RKO (cell line): ENCODE measurements at places on chromosomes 12 and 14.

DNA sequence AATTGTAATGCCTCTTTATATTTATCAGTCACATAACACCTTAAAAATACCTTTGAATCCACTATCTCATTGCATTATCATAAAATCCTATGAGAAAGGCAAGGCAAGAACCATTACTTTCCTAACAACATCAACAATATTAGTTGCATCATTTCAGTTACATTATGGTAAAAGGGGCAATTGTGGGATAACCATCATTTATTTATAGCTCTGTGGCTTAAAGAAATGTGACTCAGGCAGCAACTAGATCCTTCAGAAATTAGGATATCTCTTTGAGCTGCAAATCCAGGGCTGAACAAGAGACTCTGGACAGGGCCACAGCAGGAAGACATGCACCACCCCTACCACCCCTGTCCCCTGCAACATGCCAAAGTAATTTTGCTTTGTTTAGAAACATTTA lies 36.4 kb downstream of the EPS8 start:
- no peak for DNase-seq

DNA sequence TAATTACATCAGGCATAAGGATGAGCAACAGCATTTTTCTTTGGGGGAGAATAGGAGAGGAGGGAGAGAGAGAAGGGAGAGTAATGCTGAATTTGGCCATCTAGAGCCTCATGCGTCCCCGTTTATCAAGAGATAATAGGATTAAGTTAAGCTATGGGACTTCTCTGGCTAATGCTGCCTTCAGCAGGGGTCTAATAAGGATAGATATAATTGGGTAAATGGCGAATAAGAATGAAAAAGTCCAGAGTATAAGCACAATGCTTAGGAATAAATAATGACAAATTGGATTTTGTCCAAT lies 470.0 kb downstream of the EGLN3 start:
- no peak for DNase-seq

DNA sequence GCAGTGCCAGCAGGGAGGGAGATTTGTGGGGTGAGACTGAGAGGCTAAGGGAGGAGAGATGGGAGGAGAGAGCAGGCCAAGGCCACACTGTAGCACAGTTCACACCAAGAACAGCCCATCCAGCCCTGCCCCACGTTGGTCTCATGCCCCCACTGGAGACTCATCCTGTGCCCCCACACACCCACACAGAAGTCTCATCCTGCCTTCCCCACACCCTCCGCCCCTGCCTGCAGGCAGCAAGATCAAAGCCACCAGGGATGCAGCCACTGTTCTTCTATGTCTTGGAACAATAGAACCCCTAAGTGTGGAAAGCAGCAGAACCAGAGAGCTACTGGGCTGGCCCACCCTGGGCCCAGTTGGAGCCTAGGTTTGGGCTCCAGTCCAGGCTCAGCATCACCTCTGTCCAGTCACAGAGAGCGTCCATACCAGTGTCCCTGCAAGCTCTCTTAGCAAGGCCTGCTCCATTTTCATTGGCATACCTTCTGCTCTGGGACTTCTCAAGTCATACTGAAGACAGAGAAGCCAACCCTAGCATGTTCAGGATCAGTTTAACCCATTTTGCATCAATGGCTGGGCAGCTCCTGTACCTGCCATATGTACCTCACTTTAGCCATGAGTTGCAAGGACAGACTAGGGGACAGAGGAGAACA lies 31.7 kb upstream of the HDAC7 start:
- DNase-seq: no peak

DNA sequence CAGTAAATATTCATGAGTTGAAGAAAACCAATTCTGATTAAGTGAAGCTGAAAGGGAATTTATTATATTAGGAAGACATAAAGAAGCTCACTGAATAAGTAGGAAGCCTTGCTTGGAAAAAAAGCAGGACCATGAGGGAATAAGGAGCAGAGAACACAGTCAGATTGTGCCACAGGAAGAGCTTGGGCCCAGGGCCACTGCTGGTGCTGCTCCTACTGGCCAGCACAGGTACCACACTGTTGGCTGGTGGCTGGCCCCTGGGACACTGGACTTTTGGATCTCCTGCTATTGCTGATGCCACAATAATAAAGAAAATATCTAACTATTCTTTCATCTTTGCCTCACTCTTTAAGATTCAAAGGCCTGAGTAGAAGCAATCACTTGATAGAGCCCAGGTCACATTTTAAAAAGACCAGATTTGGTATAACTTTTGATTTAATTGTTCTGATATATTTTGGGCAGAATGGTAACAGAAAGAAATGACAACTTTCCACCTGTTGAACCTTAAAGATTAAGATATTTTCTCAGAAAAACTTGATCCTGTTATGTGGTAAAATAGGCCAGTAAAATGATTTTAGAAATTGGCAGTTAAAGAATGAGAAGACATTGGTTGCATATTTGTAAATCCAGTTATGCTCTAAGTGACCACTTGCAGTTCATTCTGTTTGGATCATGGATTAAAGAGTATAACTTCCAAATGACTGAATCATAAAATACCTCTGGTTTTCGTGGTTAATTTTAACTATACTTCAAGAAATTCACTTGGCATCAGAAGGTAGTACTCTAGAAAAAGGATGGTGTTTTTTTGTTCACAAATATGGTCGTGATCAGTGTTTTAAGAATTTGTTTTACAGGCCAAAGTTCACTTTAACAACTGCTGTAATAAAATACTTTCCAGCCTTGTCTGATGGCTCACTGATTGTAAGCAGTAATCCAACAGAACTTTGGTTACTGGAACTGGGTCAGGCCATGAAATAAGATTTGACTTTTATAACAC lies 68.3 kb downstream of the DERA start:
- peak; percentile 42 for DNase-seq

DNA sequence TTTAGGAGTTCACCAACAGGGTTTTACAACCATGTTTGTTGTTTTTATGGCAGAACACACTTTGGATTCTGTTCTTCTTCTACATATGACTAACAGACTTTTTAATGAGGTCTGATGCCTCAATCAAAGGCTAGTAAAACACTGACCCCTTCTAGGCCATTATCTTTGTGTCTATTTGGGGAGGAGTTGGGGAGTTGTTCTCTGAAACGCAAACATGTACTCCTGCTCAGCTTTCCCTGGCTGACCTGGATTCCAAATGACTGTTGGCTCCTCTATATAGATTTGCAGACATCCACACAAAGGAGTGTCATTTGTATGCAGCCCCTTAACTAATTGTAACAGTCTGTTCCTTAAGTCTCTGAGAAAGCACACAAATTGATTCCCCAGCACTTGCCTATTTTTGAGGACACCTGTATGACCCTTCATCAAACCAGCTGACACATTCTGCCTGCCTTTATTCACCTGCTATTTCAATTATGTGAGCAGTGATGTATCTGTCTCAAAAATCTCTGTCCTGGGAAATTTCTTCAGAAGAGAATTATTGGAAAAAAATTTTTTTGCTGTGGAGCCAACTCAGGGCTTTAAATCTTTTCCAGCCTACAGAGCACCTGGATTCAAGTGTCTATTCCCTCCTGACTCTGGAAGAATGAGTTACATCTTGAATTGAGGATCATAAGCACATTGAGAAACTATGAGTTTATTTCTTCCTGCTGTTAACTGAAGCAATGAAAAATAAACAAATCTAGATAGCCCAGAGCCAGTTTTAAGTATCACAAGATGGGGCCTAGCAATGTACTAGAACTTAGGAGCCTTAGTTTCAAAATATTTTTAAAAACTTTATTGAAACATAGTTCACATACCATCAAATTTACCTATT lies 417.2 kb downstream of the RAD51B start:
- DNase-seq: no peak

DNA sequence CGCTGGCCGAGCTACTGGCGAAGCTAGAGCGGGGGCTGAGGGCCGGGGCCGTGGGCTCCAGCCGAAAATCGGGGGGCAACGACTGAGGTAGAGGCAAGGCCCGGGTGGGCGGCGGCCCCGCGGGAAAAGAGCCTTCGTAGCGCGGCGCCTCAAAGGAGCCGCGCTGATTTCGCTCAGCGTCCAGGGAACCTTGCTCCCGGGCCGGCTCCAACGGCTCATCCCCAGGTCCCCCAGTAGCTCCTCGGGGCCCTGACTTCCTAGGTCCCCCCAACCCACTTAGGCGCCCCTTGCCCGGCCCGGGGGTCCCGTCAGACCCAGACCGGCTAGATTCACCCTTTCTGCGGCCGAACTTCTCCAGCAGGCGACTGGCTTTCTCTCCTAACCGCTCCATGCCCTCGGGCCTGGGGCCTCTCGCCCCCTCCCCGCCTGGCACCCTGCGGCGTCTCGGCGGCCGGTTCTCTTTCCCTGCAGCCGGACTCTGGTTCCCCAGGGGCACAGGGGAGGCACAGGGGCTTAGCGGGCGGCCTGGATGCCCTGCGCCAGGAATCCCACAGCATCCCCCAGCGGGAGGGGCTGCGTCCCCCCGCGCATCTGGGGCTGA lies 375 bp downstream of the AJUBA start:
- no peak for DNase-seq

DNA sequence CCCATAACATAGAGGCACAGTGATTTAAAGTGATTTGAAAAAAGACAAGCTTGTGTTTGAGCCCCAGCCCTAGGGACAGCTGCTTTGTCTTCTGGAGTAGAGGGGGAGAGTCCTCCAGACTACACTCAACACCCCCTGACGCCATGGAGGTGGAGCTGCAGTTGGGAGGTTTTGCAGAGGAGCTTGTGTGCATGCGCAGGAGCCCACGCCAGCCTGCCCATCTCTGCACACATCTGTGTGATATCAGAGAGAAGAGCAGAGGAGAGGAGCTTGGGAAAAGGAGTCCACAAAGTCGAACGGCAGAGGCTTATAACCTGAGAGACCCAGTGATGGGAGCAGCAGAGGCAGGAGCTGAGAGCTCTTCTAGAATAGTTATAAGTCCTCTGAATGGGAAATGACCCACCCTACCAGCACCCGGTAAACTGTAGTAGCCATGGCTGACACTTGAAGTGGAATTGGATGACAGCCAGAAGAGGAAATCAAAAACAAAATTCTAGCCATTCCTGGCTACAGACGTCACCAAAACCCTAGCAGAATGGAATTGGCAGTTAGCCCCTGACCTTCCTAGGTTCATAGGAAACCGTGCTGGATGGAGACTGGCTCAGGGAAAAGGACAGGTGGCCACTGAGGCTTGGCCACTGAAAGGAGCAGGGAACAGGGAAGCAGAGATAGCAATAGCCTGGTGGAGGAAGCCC lies 185.1 kb upstream of the VASH1 start:
- DNase-seq: no peak

- no peak for DNase-seq
Observed at GRCh38 chr12:101826766-101827368, 3.9 kb downstream of the GNPTAB start.

DNA sequence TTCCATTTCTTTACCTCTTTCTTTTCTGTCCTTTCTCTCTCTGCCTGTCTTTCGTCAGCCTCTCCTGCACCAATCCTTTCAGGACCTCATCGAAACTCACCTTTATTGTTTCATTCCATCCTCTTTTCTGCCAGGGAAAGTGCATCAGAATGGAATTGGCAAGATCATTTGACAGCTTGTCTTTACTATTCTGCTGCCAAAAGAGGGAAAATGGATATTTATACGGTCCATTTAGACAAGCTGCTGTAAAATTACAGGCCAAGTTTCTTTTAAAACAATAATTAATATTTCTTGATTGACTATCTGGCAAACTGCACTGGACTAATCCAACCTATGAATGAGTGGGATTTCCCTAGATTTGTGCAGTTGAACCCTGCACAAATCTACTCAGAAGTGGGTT lies 7.6 kb upstream of the SRGAP1 start:
- DNase-seq: no peak

- DNase-seq: no peak
Observed at GRCh38 chr14:103003850-103004249, 53.5 kb downstream of the CDC42BPB start.

GRCh38 chr12:121717041-121717699 lies 4.6 kb downstream of the TMEM120B start:
- peak; percentile 32 for DNase-seq

- peak; percentile 23 for DNase-seq
Observed at GRCh38 chr12:42935756-42936155, 346.2 kb upstream of the PRICKLE1 start.

- DNase-seq: no peak
Observed at GRCh38 chr14:77375164-77375950, 1.5 kb downstream of the TMED8 start.

DNA sequence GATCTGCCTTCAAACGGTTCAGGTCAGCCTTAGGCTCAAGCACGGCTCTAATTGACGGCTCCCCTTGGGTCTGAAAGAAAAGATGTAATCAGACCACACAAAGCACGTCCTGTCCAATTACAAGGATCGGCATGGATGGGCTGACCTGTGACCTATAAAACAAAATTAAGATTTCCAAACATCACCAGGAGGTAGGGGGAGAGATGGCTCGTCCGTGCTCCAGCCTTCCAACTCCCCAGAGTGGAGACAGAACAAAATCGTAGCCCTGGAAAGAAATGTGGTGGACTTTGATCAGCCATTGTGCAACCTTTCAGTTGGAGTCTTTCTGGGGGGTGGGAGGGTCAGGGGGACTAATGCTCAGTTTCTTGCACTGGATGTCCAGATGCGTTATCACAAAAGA lies 226.6 kb upstream of the DIO3 start:
- DNase-seq: no peak

DNA sequence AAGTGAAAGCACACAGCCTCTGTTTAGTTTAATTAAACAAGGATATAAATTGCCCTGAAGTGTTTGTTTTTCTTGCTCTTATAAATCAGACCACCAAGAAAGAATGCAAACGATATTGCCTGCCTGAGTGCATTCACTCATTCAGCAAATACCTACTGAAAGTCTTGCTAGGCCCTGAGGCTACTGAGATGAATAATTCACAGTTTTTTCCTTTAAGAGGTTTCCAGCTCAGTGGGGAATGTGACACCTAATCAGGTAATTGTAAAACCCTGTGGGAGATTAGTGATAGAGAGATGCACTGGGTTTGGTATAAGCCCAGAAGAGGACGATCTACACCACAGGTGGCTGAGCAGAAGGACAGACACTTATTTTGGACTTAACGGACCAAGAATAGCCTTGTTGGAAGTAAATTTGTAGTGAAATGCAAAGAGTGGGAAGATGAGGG lies 151.4 kb downstream of the SLC35F4 start:
- no peak for DNase-seq

DNA sequence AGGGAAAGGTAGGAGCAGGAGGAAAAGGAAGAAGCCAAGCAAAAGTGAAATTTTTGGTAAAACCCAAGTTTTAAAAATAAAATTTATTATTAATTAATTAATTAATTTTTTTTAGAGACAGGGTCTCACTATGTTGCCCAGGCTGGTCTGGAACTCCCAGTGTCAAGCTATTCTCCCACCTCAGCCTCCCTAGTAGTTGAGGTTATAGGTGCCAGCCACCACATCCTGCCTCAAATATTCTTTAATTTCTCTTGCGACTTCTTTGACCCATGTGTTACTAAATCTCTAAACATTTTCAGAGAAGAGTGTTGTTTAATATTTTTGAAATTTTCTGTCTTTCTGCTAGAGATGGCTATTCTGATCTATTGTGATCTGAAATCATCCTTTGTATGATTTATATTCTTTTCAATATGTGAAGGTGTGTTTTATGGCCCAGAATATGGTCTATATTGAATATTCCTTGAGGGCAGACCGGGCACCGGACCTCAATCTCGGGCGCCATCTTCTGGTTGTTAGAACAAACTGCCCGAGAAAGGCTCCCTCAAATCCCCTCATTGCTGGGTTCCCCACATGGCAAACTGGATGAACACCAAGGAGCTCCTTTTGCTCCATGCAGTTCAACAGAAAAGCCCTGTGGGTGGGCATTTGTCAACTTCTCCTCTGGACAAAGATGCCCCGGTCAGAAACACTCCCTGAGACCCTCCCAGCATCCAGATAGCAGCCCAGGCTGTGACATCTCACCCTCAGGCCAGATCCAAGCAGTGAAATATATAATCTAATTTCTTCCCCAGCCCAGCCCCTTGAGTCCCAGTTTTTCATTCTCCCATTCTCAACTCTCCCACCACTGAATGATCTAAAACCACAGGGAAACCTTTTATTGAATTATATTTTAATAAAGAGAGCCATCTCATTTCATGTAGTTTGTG lies 110.5 kb downstream of the ASCL4 start:
- peak; percentile 70 for DNase-seq
